LNCaP clone FGC (cell line): ENCODE measurements at places on chromosomes 3 and 15.

- no peak for DNase-seq
Observed at GRCh38 chr3:129462361-129462968, 22.4 kb downstream of the IFT122 start.

- no peak for DNase-seq
Observed at GRCh38 chr3:160365869-160366522, 33.0 kb downstream of the IFT80 start.

DNA sequence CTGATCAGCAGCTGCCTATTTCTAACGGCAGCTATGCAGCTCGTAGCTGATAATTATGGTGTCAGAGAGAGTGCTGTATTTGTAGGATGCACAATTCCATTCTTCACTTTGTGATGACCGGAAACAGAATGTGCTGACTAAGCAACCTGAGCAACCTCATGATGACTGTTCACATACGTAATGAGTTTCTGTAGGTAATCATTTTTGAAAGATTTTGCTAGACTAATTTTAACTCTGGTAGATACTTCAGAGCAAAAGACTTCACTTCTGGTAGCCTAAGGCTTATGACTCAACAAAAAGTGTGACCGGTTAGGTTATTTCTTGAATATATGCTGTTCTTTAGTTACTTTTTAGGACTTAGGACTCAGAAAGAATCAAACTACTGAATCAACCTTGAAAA lies 567.7 kb downstream of the NAALADL2 start:
- DNase-seq, result no peak

DNA sequence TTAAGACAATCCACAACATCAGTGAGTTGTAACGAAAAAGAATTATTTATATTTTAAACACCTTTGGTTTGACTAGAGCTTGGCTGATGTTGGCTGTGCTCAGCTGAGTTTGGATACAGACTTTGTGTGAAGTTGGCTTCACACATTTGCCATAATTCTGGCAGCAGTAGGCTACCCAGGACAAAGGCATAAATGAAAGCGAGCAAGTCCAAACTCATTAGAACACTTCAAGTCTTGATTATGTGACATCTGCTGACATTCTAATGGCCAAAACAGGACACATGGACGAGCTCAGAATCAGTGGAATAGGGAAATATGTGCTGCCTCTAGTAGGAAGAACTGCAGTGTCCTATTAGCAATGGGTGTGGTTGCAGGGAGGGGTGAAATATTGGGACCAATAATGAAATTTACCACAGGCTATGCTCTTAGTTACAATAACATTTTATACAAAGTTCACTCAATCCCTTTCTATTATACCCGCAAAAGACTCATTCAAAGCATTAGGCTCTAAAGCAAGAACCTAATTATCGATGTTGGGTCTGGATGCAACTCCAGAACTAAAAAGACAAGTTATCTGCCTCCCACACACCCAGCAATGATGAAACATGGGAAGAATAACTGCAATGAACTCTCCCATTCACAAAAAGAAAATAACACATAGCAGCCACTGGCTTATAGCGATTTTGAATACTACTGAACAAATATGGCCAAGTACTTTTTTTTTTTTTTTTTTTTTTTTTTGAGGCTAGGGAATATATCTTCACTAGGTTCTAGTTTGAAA lies 493.9 kb upstream of the RASGRP1 start:
- DNase-seq, result no peak
